ENCODE measurements at places on chromosomes 1 and 21.

- no peak for DNase-seq
Observed at GRCh38 chr1:39980555-39981313, 25.8 kb downstream of the MFSD2A start.

DNA sequence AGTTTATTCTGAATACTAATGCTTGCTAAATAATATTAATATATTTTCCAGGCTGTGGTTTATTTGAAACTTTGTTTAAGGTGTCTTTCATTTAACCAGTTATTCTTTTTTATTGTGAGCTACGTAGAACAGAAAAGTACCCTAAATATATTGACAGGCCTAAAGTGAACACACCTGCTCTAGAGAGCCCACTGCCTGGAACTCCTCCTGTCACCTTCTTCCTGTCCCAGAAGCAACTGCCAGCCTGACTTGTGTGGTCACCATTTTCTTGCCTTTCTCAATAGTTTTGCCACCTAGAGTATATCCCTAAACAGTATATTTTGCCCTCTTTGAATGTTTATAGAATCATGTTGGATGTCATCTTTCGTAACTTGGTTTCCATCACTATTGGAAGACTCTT, 48.5 kb downstream of the SCCPDH start:
- no peak for DNase-seq

DNA sequence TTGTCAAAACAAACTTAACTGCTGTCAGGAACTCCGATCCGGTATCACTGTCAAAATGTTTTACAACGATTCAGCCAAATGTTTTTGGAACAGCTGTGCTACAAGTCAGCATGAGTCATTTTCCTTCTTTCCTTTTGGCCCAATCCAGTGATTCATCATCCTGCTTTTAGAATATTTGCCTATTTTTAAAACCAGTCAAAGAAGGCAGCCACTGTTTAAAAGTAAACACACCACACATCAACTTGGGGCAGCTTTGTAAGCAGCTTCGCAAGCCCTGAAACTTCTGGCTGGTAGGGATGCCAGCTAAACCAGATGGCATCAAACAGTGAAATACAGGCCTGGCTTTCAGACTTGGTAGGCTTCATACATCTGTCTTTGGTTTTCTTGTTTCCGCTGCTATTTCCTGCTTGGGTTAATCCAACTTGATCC, 14.9 kb downstream of the MAP3K7CL start:
- DNase-seq = no peak

GRCh38 chr1:31523769-31524168, 52.5 kb upstream of the TINAGL1 start:
- no peak for DNase-seq

DNA sequence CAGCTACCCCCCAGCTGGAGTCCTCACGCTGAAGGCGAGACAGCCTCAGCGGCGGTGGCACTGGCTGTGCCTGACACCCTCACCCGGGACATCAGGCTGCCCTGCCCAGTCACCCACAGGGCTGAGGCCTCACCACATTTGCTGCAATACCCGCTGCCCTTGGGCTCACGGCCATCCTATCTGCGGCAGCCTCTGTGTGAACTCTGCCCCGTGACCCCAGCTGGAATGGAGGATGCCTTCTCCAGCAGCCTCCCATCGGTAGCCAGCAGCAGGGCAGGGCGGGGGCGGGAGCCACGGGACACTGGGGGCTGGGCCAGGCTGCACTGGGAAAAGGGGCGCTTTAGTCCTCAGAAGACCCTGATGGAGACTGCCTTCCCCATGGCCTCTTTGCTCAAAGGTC, 112.4 kb upstream of the ZBTB40 start:
- no peak for DNase-seq

DNA sequence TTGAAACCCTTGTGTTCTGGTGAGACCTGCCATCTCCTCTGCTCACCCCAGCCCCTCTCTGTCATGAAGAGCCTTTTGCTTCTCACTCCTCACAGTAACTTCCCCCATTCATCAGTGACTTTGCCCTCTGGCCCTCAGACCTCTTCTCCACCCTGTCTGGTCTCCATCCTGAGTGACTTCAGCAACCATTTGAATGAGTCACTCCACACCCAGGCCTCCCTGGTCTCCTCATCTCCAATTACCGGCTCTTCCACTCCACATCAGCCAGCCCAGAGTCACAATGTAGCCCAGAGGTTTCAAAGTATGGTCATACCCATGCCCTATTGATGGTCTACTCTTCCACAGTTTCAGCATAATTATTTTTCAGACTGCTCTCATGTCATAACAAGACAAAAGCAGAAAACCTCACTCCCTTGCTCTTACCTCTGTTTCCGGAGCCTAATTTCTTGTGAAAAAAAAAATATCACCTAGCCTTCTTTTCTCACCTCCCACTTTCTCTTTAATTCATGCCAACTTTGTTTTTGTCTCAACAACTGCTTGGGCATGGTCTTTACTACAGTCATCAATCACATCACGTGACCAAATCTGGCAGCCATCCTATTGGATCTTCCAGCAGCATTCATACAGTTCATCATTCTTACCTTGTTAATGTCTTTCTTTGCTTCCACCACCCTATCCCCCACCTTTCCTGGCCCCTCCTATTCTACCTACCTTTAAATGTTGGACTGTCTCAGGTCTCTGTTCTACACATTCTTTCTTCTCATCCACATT, 35.6 kb upstream of the NEK7 start:
- no peak for DNase-seq

- no peak for DNase-seq
Observed at GRCh38 chr1:107643766-107644165, 321.2 kb downstream of the VAV3 start.

DNA sequence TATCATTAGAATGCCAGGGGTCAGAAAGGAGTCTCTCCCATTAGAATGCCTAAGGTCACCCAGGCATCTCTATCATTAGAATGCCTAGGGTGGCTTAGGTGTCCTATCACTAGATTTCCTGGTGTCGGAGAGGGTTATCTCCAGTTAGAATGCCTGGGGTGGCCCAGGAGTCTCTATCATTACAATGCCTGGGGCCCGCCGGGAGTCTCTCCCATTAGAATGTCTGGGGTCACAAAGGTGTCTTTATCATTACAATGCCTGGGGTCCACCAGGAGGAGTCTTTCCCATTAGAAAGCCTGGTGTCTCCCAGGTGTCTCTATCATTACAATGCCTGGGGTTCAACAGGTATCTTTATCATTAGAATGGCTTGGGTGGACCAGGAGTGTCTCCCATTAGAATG, 56.2 kb downstream of the RNF187 start:
- no peak for DNase-seq

DNA sequence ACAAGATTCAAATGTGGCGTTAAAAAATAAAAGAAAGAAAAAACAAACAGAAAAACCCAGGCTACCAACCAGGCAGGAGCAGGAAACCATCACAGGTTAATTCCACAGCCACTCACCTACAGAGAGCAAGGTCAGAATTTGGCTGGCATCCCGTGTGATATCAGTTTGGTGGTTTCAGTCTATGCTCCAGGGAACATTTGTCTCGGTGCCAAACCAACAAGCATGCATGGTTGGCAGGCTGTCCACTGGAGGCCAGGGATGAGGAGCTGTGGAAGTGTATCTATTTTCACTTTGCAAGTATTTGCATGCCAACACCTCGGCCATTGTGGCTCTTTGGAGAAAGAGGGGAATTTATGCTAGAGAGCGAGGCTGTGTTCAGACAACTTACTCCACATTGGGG, 53.1 kb upstream of the PROX1 start:
- no peak for DNase-seq

- no peak for DNase-seq
Observed at GRCh38 chr1:209650454-209650853, 1.8 kb downstream of the LAMB3 start.

DNA sequence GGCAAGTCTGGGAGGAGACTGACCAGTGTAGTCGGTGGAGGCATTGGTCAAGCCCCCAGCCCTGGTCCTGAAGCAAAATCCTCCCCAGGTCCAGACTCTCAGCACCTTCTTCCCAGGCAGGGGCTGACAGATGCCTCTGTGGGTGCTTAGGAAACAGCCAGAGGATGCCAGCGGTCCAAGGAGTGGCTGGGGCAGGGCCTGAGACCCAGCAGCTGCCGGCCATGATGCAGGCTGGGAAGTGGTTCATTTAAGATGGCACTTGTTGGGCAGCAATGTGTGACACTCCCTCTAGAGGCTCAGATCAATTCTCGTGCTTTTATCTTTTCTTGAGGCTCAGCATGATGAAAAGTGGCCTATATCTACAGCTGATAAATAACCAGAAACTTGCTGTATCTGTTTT, 165.0 kb upstream of the VAMP3 start:
- DNase-seq = no peak
